Activated CD4-positive, CD25-positive, alpha-beta regulatory T cell treated with anti-CD3 and anti-CD28 coated beads, Interleukin-2, amount 50 U/mL, for 16 hours (primary cell): ENCODE measurements at places on chromosomes 12 and 14.

DNA sequence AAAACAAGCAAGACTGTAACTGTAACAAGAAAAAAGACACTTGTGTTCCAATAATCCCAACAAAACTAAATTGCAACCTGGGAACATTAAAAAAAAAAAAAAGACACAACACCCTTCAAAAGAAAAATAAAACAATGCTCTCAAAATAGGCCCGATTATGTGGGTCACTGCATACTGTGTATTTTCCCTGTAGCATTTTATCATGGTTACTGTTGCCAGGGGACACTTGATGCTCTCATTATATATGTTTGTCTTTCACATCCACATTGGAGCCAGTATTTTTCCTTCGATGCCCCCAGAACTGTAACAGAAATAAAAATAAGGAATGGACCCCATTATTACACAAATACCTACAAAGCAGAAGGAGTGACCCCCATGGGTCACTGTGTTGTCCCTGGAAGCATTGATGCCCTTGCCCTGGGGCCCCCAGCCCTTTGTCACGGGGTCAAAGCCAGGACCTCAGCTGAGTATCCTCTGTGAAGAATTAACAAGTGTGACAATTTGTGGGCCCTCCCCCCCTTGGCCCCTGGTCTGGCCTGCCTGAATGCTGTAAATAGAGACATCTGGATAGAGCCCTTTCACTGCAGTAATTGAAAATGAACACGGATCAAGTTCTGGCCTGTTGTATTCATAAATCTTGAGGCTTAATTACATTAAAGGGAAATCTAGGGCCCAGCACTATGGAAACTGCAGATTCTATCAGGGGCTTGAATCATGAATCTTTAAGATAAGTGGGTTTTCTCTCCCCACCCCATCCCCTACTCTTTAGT, 72.8 kb downstream of the C12orf42 start:
- DNase-seq: no peak

DNA sequence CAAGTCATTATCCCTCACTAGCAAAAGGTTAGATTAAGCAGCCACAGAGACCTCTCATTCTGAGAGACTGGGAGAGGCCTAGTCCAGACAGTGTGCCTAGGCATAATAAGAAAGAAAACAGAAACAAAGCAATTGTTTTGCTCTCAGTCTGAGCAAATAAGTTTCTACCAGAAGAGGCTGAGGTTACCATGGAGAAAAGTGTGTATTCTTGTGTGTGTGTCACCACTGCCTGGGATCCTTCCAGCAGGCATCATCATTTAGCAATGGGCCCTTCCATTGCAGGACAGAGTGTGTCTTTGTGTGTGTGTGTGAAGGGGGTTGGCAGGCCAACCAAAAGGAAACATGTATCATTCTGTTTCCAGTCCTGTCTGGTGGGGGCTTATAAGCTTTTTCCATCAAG, 3.7 kb downstream of the EFS start:
- no peak for DNase-seq

DNA sequence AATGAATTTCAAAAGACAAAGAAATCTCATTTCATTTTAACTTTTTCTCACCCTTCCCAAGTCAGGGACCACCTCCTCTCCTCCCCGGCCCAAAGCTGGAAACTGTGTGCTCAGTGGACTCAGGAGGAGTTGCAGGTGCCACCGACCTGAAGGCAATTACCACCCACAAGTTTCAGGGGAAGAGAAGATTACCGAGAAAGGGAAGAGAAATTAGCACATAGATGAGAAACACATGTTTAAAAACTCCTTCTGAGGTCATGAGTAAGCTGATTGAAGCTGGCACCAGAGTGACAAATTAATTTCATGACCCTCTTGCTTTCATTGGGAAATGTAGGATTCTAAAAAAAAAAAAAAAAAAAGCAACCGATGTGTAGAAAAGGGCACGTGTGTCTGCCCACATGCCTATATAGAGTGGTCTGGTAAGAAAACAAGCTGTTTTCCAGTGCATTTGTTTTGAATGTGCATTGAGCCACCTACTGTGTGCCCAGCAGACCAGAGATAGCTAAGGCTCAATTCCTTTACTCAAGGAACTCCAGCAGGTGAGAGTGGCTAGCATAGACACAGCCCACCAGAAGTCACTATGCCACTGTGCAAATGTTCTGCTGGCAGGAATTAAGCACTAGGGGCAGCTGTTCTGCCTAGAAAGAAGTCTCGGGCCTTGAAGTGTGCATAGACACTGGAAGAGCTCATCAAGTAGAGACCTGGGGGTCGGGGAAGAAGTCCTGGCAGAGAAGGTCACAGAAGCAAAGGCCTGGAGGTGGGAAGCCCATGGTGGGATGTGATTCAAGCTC, 30.5 kb downstream of the DPF3 start:
- no peak for DNase-seq

GRCh38 chr12:89706986-89707702, 1.5 kb downstream of the ATP2B1 start:
- DNase-seq: no peak

DNA sequence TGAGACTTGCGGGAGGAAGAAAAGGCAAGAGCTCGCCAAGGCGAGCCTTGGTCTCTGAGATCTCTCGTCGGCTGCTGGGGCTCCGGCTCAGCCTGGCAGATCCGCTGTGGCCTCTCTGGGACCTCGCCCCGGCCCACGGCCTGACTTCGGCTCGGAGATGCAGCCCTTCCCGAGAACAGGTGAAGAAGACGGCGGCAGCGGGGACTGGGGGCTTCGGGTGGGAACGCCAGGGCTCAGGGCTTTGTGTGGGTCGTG, 6.0 kb upstream of the HOXC9 start:
- no peak for DNase-seq

- DNase-seq: no peak
Observed at GRCh38 chr14:86654558-86655184, 1124.7 kb downstream of the FLRT2 start.

DNA sequence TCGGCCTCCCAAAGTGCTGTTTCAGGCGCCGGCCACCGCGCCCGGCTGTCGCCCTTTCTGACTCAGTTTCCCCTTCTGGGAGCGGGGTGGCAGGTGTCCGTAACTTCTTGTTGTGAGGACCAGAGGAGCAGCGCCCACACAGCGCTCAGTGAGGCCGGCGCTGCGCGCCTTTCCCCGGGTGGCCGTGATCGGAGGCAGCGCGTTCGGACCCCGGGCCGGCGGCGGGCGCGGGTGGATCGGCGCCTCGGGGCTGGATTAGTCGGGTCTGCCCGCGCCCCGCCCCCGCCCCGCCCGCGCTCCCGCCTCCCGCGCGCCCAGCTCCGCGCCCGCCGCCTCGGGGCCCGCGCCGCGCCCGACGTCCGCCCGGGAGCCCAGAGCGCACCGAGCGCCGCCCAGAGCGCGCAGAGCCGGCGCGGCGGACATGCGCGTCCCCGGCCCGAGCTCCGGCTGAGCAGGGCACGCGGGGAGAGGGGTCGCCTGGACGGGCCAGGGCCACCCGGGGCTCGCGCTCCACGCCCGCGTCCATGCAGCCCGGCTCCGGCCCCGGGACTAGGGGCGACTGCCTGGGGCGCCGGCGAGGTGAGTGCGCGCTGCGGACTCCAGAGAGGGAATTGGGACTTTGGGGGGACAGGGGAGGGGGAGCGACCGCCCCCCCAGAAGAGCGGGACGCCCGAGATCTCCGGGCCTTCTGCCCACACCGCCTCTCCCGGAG, 50.6 kb downstream of the LRCOL1 start:
- DNase-seq: no peak

GRCh38 chr14:51283402-51284085, 43.5 kb downstream of the TMX1 start:
- DNase-seq: no peak
